NCI-H526 treated with DMSO at 0.1 percent for 48 hours (cell line): ENCODE measurements at places on chromosomes 6 and 20.

- DNase-seq: no peak
Observed at GRCh38 chr6:129280749-129281148, 397.8 kb downstream of the LAMA2 start.

DNA sequence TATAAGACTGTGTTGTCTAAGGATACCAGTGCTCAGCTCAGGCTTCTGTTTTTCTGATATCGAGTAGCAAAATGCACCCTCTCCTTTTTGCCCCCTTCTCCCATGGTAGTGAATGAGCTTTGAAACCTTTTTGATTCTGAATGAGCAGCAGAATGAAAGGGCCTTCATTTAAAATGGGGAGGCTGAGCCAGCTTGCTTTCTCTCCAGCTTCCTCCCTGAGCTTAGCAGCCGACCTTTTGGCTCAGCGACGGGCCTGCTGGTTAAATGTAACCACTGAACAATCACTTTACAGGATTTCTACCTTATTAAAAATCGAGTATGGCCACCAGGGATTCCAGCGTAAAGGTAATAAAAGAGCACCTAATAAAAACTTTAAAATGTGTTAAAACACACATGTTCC lies 133.7 kb upstream of the SPACA1 start:
- DNase-seq: no peak

DNA sequence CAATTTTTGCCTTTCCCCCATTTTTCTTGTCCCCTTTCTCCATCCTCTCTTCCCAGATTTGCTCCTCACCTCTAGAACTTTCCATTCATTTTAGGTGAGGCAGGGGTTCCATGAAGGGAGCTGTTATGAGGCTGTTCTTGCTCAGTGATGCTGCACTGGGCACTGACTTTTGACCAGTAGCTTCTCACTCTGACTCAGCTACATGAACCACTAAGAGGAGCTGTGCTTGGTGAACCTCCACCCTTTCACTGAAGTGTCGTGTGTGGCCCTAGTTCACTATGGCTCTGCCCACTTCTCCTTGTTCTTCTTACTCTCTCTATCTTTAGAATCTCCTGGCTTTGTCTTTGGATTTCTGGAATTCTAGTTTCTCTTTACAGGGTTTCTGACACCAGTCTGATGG lies 307.1 kb upstream of the RNF24 start:
- DNase-seq: no peak

GRCh38 chr20:62120990-62121775 lies 1.1 kb upstream of the LSM14B start:
- DNase-seq: peak; percentile 81

DNA sequence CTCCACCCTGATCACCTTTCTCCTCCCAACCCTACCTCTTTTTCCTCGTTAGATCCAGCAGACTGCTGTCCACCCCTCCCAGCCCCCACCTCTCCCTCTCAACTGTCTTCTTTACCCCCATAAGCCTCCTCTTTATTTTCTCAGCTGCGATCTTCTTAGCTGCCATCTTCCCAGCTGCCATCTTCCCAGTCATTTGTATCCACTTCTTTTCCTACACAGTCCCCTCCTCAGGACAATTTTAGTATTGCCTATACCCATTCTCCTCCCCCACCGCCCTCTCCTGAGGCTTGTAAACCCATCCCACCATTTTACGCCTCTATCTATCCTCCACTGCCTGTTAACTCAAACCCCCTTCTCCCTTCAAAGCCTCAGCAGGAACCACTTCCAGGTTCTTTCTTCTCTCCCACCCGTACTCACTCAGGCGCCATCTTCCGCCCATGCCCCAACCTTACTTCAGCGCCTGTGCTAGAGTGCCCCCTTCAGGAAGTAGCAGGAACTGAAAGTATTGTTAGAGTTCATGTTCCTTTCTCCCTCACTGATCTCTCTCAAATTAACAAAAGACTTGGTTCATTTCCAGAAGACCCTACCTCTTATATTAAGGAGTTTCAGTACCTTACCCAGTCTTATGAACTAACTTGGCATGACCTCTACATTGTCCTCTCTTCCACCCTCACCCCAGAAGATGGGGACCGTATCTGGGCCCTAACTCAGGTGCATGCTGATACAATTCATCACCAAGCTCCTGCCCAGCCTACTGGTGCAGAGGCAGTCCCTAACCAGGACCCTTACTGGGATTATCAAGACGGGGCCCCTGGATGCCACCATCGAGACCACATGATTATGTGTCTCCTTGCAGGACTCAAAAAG lies 236.0 kb downstream of the ADGRG6 start:
- DNase-seq: no peak

DNA sequence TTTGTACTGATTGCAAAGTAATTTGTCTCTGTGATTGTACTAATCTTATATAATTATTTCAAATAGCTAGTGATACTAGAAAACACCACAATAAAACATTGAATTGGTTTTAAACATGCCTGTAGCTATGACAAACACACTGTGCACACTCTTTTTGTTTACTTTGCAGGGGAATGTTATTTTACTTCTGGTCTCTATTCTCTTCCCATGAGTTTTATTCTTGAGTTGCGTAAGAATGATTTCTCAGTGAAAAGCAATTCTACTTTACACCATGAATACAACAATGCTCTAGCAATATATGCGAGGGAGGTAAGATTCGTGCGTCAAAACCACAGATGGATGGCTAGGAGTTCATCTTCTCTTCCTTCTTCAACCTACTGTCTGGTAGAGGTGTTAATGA lies 68.4 kb upstream of the PHACTR1 start:
- no peak for DNase-seq

DNA sequence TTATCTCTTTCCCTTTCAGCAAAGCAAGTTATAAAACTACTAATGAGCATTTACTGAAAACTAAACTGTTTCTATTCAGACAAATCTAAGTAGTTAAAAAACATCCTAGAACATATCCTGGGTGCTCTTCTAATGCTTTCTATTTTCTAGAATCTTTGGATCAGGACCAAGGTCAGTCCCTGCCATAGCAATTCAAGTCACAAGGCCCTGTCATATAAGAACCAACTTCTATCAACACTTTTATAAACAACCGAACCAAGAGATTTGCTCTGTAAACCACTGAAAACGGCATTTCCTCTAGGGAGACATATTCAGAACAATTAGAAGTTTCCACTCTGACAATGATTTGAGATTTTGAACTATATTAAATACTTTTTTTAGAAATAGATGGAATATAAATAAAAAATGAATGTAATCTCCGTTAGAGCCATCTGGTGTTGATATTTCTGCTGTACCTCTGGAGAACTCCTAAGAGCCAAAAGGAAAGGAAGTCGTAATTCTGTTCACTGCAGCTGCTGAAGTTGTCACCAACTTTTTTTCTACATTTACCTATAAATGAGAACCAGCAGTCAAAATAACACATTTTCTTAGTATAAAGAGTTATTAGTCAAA lies 51.4 kb upstream of the LGSN start:
- DNase-seq: no peak

DNA sequence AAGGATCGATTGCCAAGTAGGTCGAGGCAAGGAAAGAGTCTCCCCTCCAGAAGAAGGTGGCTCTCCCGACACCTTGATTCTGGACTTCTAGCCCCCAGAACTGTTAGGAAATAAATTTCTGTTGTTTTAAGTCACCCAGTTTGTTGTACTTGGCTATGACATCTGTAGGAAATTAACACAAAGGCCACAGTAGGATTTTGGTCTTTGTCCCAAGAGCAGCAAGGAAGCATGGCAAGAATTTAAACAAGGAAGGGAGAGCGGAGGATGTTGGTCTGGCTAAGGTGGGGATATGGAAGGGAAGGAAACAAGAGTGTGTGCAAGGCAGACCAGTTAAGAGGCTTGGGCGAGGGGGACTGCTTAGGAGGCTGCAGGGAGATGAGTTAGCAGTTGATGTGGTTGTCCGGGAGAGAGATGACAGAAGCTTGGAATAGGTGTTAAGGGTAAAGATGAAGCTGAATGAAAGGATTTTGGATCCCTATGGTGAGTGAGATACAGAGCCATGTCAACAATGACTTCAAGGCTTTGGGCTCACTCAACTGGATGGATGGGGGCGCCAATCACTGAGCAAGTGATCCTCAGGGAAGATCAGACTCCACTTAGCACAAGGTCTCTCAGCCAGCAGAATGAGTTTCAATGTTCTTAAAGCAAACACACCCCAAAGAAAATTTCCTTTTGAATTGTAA lies 140.5 kb upstream of the ZNF217 start:
- DNase-seq: no peak

DNA sequence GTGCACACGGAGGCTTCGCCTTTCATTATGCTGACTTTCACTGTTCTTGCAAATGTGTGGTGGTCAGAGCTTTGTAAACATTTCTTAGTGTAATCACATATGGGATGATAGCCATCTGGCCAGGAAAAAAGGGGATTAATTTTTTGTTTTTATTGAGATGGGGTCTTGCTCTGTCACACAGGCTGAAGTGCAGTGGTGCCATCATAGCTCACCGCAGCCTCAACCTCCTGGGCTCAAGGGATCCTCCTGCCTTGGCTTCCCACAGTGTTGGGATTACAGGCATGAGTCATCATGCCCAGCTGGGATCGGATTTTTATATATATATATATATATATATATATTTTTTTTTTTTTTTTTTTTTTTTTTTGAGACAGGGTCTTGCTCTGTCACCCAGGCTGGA lies 11.0 kb upstream of the TIAM2 start:
- no peak for DNase-seq

GRCh38 chr6:14380086-14380820 lies 262.7 kb downstream of the CD83 start:
- DNase-seq: no peak

DNA sequence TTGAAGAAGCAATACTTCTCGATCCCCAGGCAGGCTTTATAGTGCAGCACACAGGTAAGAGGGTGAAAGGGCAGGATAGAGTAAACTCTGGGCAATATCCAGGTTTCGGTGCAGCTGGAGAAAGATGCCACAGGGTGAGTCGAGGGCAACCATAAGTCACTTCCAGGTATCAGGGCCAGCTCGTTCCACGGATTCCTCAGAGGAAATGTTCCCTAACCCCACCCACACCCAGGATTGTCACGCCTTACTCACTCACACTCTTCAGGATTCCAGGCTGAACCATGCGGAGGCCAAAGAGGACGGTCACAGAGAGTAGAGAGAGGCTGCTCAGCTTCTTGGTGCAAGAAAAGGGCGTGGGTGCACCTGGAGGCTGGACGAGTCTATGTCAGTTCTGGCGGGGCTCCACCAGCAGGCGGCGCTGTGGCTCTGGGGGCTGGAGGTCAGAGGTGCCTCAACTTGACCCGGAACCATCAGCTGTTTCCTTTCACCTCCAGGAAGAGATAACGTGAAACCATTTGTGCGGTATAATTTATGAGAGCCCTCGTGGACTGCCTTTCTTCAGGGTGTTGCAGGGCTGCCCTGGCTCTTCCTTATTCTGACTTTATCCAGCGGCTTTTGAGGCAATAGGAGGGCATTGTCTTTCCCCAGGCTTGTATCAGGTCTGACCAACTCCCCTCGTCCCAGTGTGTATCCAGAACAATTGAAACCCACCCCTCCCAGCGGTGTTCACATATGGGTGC lies 14.5 kb upstream of the WFDC12 start:
- DNase-seq: no peak

GRCh38 chr6:4603856-4604369 lies 172.3 kb upstream of the CDYL start:
- DNase-seq: no peak

DNA sequence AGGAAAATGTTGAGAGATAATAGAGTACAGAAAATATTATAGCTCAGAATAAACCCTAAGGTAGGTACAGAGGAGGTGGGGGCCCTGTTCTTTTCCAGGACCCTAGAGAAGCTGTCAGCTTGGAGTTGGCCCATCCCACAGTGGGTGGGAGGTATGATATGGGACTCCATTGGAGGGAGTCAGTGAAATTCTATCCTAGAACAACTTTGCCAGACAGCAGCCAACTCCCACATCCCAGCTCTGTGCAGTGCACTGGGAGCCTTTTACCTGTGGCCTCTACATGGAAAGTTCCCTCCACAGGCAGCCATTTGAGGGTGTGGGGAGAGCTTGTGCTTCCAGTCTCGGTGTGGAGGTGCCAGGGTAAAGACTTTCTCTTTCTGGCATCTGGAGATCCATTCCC lies 36.8 kb upstream of the CLIC5 start:
- DNase-seq: no peak

GRCh38 chr20:1087311-1087905 lies 31.0 kb upstream of the PSMF1 start:
- DNase-seq: no peak

DNA sequence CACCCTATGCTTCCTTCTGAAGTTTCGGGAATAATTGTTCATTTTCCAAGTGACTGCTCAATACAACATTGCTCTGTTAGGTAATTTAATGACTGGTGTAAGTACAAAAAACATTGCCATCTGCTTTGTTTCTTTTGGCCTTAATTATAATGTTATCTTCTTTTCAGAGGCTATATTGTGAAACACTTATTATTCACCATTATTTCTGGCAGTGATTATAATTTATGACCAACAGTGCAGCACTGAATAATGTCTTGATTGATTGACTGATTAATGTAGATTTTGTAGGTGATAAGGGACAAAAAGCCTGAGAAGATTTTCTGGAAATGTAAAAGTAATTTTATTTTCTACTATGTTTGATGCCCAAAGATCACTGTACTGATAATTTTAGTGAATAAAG lies 377.7 kb downstream of the PLCB1 start:
- DNase-seq: no peak

- DNase-seq: no peak
Observed at GRCh38 chr6:154267508-154268106, 89.0 kb downstream of the IPCEF1 start.

- DNase-seq: no peak
Observed at GRCh38 chr20:59650418-59650817, 46.1 kb downstream of the PHACTR3 start.

GRCh38 chr6:137271245-137272183 lies 52.3 kb upstream of the IFNGR1 start:
- peak; percentile 14 for DNase-seq

- DNase-seq: no peak
Observed at GRCh38 chr6:121187200-121187832, 147.0 kb downstream of the TBC1D32 start.

GRCh38 chr20:8007490-8007889 lies 12.1 kb downstream of the TMX4 start:
- no peak for DNase-seq

DNA sequence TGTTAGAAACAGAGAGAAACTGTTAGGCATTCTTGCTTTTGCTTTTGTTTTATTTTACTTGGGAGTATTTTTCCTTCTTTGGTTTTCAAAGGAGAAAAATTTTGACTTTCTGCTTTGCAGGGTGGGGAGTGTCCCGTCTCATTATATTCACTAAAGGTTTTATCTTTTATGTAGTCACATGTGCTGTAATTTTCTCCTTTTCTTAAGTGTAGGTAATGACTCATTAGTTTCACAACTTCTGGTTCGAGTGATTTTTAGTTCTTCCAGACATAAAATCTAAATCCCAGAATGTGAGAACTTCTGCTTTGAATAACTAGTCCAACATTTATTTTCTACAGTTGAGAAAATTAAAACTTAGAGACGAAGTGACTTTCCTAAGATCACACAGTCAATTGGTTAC lies 37.7 kb downstream of the ADGRF1 start:
- DNase-seq: no peak

- DNase-seq: no peak
Observed at GRCh38 chr6:138539876-138540275, 40.6 kb upstream of the NHSL1 start.

- no peak for DNase-seq
Observed at GRCh38 chr20:40815156-40816038, 126.4 kb upstream of the MAFB start.
